ENCODE measurements at places on chromosomes 5 and 9.

DNA sequence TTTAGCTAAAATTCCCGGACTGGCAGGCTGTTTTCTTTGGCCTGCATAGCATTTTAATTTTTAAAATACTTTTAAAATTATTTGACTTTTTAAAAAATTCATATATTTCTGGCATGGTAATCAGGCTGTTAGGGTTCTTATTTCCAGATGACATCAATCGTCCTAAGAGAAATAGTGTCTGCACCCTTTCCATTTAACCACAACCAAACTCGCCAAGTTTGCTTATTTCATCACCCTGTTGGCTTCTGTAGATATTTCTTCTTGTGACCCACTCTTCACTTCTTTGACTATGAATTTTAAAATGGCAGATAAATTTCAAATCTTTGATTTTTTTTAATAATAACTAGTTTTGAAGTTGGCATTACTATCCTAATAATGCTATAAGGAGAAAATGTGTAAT lies 675.7 kb upstream of the FTMT start:
- no peak for DNase-seq

DNA sequence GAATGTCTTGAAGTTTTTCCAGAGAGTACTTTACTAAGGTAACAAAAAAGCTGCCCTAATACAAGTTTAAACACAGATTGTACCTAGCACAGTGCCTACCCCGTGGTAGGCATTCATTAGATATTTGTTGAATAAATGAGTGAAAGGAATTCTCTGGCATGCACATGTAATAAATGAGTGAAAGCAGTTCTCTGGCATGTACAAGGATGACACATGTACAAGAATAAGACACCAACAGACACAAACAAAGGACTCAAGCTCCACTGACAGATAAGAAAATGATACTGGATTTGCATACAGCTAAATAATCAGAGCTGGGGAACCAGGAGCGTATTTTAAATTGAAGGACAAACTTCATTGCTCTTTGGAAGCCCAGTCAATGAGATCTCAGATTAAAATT lies 535.8 kb downstream of the EFNA5 start:
- no peak for DNase-seq

DNA sequence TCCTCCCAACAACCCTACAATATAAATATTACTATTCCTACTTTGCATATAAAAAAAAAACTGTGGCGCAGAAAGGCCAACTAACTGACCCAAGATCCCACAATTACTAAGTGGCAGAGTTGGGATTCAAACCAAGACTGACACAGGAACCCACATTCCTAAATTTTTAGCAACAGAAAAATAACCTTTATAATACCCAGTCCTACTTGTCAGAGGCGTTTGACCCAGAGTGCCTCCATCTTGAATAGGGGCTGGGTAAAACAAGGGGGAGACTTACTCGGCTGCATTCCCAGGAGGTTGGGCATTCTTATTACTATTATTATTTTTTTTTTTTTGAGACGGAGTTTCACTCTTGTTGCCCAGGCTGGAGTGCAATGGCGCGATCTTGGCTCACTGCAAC lies 2.0 kb upstream of the SLC30A5 start:
- DNase-seq, result no peak

GRCh38 chr5:72507907-72508238 lies 663 bp upstream of the ZNF366 start:
- no peak for DNase-seq

- no peak for DNase-seq
These were observed 197.2 kb upstream of the S1PR3 start for GRCh38 chr9:88794100-88794499.

- no peak for DNase-seq
These were observed 366.9 kb downstream of the DMRTA1 start for GRCh38 chr9:22813529-22813928.

GRCh38 chr9:129895376-129896268 lies 60.4 kb downstream of the USP20 start:
- DNase-seq, result peak; percentile 3

GRCh38 chr5:66958980-66959641 lies 237.5 kb downstream of the CD180 start:
- DNase-seq, result no peak

DNA sequence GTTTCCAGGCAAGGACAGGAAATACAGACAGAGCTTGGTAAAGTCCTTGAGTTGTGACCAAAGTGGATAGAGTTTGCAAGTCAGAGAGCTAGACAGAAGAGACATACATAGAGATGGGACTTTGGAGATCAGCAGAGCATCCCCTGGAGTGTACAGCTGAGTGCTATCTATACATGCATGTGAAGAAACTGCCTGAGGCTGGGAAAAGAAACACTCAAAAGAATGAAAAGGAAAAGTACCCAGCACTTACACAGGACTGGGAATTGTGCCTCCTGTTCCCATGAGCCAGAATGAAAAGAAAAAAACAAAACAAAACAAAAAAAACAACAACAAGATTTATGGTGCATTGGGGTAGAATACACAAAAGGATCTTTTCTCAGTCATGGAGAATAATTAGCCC lies 606.4 kb downstream of the ZNF608 start:
- no peak for DNase-seq

DNA sequence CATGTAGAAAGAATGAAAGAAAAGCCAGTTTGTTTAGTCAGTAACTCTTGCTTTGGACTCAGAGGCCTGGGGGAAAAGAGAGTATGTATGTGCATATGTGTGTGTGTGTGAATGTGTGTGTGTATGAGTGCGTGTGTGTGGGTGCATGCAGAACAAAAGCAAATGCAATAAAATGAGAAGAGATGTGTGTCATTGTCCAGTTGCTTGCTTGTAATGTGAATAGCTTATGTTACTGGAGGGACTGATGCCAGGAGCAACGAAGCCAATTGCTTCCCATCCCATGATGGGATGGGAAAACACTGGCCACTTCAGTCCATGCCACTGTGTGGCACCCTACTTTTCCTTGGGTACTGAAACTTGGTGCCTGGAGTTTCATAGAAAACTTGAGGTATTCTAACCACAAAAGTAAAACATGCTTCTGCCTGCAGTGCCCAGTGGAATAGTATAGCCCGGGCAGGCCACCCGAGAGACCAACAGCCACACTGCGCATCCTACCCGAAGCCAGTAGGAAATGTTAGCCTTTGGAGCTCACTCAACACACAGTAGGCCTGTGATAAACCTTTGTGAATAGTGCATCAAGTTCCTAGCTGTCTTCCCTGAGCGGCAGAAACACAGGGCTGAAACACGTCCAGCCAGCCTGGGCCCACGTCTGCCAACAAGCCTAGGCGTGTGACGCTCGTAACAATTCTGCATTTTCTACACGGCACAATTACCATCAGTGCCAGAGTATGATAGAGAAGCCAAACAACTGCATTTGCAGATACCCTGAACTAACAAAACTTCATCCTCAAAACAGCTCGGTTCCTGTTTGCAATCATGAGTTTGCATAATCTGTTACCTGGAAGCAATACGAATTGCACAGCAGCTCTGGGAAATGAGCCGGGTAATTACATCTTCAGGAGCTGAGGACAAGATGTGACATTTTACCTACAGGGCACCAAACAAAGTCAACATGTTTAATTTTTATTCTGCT lies 198.1 kb downstream of the SYK start:
- DNase-seq, result no peak

- peak; percentile 90 for DNase-seq
These were observed 10.8 kb downstream of the TSPAN17 start for GRCh38 chr5:176658007-176658599.

DNA sequence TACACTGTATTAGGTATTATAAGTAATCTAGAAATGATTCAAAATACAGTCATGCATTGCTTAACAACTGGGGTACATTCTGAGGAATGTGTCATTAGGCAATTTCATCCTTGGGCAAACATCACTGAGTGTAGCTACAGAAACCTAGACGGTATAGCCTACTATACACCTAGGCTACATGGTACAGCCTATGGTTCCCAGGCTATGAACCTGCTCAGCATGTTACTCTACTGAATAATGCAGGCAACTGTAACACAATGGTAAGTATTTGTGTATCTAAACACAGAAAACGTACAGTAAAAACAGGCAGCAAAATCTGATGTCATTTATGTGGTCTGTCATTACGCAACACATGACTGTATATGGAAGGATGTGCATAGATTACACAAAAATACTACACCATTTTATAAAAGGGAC lies 96.8 kb downstream of the RAPGEF6 start:
- DNase-seq, result no peak

DNA sequence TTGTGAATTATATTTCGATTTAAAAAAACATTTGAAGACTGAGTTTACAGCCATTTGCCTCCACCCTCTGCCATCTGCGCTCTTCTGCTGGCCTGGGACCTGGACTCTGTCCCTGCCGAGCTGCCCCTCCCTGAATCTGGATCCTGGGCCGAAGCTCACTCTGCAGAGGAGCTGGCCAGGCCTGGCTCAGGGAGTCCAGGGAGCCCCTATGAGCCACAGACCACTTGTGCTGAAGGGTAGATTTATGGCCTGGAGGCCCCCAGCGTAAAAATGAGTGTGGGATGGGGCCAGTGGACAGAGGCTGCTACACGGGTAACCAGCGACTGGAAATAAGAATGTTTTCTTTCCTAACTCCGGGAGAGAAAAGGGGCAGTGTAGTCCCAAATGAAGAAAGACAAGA lies 129.8 kb downstream of the FGF18 start:
- no peak for DNase-seq

- no peak for DNase-seq
These were observed 66.7 kb downstream of the ZNF462 start for GRCh38 chr9:106929471-106930177.

- DNase-seq, result no peak
These were observed 149.8 kb upstream of the SLC28A3 start for GRCh38 chr9:84490206-84490841.

GRCh38 chr5:67221487-67222242 lies 25.1 kb upstream of the CD180 start:
- no peak for DNase-seq

GRCh38 chr9:13053504-13053903 lies 226.0 kb downstream of the MPDZ start:
- no peak for DNase-seq

DNA sequence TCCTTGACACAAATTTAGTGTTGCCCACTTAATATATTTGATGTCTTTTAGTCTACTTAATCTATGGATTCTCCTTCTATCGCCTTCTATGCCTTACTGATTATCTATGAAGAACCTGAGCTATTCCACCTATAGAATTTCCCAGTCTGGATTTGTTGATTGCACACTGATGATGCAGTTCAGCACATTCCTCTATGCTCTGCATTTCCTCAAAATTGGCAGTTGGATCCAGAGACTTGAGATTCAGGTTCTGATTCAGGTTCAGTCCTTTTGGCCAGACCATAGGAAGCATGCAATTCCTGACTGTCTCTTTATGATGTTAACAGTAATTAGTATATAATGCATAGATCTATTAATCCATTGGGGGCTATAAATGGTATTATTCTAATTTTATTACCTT lies 13.8 kb downstream of the SLC22A5 start:
- no peak for DNase-seq

DNA sequence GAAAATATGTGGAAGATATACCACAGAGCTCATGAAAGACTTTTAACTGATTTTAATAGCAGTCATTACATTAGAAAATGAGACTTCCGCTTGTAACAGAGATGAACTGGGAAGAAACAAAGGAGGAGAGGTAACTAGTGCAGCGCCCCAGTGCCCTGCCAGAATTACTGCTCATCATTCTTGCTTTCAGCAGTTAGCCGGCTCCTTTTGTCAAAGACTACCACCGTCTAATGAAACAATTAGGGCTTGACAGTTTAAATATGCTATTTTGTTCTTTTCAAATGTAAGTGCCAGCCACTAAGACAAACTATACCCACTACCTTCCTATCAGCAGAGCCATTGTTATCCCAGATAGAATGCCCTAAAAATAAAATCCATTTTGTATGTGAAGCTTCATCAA lies 328.4 kb downstream of the EFNA5 start:
- DNase-seq, result no peak

DNA sequence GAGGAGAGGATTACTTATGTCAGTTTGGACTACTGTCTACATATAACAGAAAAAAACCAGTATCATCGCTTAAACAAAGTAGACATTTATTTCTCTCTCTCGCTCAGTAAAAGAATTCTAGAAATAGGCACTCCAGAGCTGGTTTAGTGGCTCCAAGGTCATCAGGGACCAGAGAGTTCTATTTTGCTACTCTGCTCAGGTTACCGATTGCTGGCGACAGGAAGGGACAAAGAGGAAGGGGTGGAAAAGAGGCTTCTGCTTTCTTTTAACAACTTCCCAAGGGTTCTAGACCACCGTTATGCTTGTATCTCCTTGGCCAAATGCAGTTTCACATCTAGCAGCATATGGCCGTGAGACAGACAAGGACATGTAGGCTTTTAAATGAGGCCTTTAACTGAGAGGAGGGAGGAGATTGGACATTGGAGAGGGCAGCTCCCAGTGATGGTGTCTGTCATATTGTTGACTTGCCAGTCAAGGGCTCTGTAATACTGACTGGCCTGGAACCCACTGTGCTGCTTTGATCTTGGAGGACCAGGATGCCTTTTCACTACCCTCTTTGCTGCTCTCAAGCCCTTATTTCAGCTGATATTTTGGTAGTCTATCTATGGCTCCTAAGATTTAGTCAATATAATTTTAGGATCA lies 15.6 kb upstream of the DCP2 start:
- DNase-seq, result no peak

DNA sequence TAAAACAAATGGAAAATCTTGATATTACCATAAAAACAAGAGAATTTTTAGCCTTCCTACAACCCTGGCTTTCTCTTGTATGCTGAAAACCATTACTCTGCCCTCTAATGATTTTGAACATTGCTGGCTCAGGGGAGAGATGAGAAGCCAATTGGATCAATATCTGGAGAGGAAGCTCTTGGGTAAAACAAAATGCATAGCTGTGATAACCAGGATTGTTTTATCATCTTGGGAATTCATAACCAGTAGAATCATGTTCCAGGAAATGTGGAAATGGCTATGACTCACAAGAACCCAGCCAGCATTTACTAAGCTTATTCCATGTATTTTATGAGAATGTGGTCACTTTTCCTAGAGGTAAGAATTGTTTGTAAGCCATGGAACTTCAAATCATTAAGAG lies 51.1 kb upstream of the CTNND2 start:
- no peak for DNase-seq

DNA sequence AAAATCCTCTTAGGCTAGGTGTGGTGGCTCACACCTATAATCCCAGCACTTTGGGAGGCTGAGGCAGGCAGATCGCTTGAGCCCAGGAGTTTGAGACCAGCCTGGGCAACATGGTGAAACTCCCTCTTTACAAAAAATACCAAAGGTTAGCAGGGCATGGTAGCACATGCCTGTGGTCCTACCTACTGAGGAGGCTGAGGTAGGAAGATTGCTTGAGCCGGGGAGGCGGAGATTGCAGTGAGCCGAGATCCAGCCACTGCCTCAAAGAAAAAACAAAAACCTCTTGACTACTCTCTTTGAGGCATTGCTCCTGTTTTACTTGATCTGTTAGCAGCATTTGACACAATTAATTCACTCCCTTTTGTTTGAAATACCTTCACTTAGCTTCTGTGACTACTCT lies 20.7 kb downstream of the KIF2A start:
- no peak for DNase-seq

DNA sequence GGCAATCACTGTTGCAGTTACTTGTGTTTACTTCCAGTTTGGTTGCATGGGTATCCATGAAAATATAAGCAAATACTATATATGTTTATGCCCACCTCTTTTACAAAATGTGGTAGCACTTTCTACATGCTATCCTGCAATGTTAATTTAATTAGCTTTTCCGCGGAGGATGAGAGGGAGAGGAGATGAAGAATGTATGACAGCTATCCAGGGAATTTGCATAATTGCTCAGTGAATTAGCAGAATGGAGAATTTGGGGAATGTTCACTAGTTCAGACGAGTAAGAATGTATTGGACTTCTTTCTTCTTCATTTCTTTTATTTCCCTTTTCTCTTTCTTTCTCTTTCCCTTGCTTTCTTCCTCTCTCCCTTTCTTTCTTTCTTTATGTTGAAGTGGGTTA lies 140.7 kb upstream of the SLC28A3 start:
- no peak for DNase-seq
